MCF 10A (cell line): ENCODE measurements at places on chromosomes 7 and 10. TPM values are rescaled to one million over a fixed set of nuclear protein-coding genes. Genes with fewer than 3 reads are reported as not detected.

Gene ANXA8
- total RNA-seq: 47.3 and 103 TPM in 2 replicates

Gene TAS2R38
- not detected in 2 replicates for total RNA-seq

Gene SPDYE5
- total RNA-seq: 0.12 and 0.16 TPM in 2 replicates

Gene SLC13A4
- not detected in 2 replicates for total RNA-seq

Gene OR6B1
- total RNA-seq: not detected in 2 replicates

Gene BTBD16
- 0.16 TPM in 1 of 2 replicates, not detected in the other for total RNA-seq

DNA sequence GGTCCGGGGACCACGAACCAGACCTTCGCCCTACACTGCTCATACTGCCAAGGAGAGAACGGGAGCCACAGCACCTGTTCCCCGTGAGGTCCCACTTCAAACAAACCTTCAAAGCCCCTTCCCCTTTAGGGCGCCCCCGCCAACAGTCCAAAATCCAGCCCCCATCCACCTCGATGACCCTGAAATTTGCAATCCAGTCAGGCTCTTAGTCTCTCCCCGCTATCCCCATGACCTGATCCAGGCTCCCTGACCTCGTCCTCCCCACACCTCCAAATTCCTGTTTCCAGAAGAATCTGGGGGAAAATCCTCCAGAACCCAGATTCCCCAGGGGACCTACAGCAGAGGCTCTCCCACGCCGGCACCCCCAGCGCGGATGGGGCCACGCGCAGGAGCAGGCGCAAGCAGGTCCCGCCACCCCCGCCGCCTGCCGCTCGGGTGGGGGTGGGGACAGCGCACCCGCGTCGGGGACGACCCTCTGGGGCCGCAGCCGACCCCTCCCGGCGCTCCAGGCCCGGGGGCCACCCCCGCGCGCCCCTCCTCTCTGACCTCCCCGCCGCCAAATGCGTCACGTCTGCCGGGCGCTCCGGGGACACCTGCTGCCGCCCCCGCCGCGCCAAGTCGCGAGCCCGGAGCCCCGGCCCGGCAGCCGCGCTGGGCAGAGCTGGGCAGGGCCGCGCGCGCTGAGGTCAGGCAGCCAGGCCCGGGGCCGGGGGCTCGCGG lies 753 bp downstream of the CAMK2B start:
- peaks cover 42% of the 10 kb centered on the region for H3K27me3 ChIP-seq
- H3K27ac ChIP-seq: no peak overlapping the region
- peak overlapping the region; percentile 36 for H3K4me3 ChIP-seq

GRCh38 chr10:75263806-75264205 lies 28.0 kb upstream of the COMTD1 start:
- H3K4me3 ChIP-seq: no peak overlapping the region

GRCh38 chr10:12785415-12785831 lies 216.1 kb downstream of the CCDC3 start:
- no peak overlapping the region for H3K4me3 ChIP-seq
- H3K4me1 ChIP-seq: no peaks in the 10 kb centered on the region
- no peaks in the 10 kb centered on the region for H3K36me3 ChIP-seq
- DNase-seq: no peak

DNA sequence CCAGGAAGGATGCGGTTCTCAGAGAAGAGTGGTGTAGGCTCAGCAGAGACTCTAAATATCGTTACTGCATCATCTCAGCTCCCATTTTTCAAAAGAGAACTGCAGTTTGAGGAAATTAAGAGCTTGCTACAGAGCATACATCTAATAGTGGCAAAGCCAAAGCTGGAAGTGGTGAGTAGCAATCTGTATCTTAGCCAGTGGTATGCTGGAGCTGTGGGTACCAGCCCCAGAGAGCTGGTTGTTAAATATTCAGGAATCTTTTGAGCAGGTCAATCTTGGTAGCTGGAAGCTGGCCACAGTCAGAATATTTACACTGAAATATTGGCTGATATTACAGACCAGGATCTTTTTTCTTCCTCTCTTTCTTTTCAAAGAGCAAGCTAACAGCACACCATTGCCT lies 88.4 kb upstream of the STEAP1B start:
- H3K4me3 ChIP-seq: no peak overlapping the region
- H3K36me3 ChIP-seq: no peaks in the 10 kb centered on the region
- DNase-seq: no peak
- H3K27ac ChIP-seq: no peak overlapping the region
- peaks cover 54% of the 10 kb centered on the region for H3K4me1 ChIP-seq
- H3K27me3 ChIP-seq: no peaks in the 10 kb centered on the region

GRCh38 chr7:122302761-122303530 lies 1.6 kb downstream of the FEZF1 start:
- no peak for DNase-seq
- H3K4me3 ChIP-seq: no peak overlapping the region
- no peaks in the 10 kb centered on the region for H3K36me3 ChIP-seq
- H3K27ac ChIP-seq: no peak overlapping the region

DNA sequence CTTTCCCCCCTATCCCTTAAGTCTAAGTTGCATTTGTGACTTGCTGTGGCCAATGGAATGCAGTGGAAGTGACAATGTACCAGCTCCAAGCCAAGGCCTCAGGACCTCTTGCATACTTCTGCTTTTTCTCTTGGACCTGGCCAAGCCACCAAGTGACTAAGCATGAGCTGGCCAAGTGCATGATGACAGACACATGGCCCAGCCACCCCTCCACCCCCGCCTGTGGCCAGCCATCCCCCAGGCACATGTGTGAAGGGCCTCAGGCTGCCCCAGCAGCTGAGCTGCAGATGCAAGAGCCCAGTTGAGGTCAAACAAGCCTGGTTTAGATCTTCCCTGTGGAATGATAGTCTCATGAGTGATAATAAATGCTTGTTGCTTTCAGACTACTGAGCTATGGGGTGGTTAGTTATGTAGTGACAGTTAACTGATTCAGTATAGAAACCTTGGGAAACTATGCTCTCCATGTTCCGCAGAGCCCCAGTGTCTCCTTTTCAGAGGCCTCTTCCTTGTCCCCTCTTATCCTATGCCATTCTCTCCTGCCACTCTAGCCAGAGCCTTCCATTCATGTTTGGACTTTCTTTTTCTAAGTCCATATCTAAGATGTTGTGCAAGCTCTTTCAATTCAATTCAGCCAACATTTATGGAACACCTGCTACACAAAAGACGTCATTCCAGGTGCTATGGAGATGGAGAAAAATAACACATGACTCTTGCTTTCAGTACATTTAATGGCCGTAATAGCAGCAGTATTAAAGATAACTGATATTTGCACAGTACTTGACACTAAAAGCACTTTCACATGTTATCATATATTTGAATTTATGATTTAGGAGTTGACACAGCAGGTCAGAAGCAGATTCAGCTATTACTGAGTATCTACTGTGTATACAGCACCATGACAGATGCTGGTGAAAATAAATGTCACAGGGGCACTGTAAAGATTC lies 55.5 kb upstream of the LOXL4 start:
- no peak overlapping the region for H3K27ac ChIP-seq
- no peaks in the 10 kb centered on the region for H3K27me3 ChIP-seq
- H3K4me1 ChIP-seq: peaks cover 12% of the 10 kb centered on the region
- DNase-seq: peak; percentile 61
- H3K36me3 ChIP-seq: no peaks in the 10 kb centered on the region

DNA sequence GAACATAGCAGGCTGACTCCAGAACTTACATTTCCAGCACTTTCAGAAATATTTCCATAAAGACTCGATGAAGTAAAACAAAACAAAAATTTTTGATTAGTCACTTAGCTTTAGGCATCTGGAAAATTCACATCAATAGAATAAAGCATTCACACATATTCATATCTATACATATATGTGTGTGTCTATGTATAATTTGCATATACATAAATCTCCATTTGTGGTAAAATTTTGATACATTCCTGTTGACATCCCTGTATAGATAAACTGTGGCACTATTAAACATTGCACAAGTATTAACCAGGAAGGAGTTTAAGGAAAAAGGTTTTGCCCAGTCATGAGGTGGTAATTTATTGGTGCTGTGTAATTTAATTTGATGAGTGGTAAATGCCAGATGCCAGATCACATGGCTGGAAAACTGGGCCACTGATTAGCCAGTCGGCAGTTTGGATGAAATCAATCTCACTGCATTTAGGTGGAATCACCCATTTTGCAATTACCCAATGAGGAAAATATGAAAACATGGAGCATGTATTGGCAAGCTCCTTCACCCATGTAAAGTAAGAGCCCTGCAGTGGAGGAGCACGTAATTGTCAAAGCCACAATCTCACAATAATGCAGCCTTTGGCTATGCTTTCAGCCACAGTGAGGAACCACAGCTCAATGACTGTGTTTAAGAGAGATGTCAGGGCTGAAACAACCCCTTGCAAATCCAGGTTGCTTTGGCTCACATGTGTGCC lies 294.6 kb downstream of the RNLS start:
- no peaks in the 10 kb centered on the region for H3K36me3 ChIP-seq
- H3K27ac ChIP-seq: no peak overlapping the region
- H3K27me3 ChIP-seq: no peaks in the 10 kb centered on the region
- DNase-seq: no peak
- H3K4me1 ChIP-seq: no peaks in the 10 kb centered on the region

GRCh38 chr7:102395592-102395872 lies 631 bp upstream of the PRKRIP1 start:
- H3K4me1 ChIP-seq: peaks cover 9% of the 10 kb centered on the region
- no peaks in the 10 kb centered on the region for H3K27me3 ChIP-seq
- H3K4me3 ChIP-seq: peak overlapping the region; percentile 98
- peak overlapping the region; percentile 98 for H3K27ac ChIP-seq

- H3K36me3 ChIP-seq: no peaks in the 10 kb centered on the region
- no peak for DNase-seq
- no peak overlapping the region for H3K27ac ChIP-seq
- no peak overlapping the region for H3K4me3 ChIP-seq
- no peaks in the 10 kb centered on the region for H3K27me3 ChIP-seq
- no peaks in the 10 kb centered on the region for H3K4me1 ChIP-seq
These were observed 102.1 kb downstream of the AUTS2 start for GRCh38 chr7:69700331-69700730.

- no peak for DNase-seq
- H3K27ac ChIP-seq: no peak overlapping the region
- no peaks in the 10 kb centered on the region for H3K36me3 ChIP-seq
- no peaks in the 10 kb centered on the region for H3K4me1 ChIP-seq
- no peak overlapping the region for H3K4me3 ChIP-seq
These were observed 45.4 kb upstream of the COL13A1 start for GRCh38 chr10:69756279-69756678.

GRCh38 chr7:74183653-74184450 lies 9.7 kb downstream of the EIF4H start:
- peak; percentile 46 for DNase-seq
- peak overlapping the region; percentile 4 for H3K4me3 ChIP-seq
- H3K27ac ChIP-seq: no peak overlapping the region

GRCh38 chr10:43282881-43283280 lies 16.0 kb upstream of the RASGEF1A start:
- peak; percentile 33 for DNase-seq
- H3K27me3 ChIP-seq: peaks cover 23% of the 10 kb centered on the region
- no peak overlapping the region for H3K4me3 ChIP-seq
- no peak overlapping the region for H3K27ac ChIP-seq
- peaks cover 12% of the 10 kb centered on the region for H3K4me1 ChIP-seq

GRCh38 chr7:5472432-5473315 lies 49.0 kb upstream of the TNRC18 start:
- no peak for DNase-seq
- no peaks in the 10 kb centered on the region for H3K27me3 ChIP-seq

DNA sequence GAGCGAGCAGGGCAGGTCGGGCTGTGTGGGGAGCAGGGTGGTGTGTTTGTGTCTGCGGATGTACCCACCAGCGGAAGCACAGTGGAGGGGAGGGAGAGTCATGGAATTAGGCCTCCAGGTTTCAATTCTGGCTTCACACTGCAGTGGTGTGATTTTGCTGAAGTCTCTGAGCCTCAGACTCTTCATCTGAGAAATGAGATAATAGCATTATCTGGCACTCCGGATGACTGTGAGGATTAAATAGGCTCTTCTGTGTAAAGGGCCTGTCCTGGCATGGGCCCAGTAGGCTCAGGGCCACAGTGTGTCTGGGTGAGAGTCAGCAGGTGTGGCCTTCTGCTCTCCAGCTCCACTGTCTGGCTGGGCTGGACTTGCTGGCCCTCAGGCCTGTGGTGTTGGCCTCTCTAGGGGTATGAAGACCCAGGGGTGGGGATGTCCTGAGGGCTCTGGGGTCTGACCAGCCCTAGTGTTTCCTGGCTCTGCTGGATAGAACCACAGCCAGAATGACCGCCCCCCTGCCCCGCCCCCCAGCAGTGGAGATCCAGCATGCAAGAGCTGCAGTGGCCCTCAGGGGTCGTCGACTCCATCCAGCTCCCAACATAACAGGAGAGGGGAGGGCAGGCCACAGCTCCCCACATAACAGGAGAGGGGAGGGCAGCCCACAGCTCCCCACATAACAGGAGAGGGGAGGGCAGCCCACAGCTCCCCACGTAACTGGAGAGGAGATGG lies 178.6 kb downstream of the RPS24 start:
- DNase-seq: peak; percentile 14
- H3K27me3 ChIP-seq: peaks cover 40% of the 10 kb centered on the region
- no peak overlapping the region for H3K4me3 ChIP-seq
- no peaks in the 10 kb centered on the region for H3K36me3 ChIP-seq
- H3K27ac ChIP-seq: peak overlapping the region; percentile 64
- peaks cover 10% of the 10 kb centered on the region for H3K4me1 ChIP-seq

DNA sequence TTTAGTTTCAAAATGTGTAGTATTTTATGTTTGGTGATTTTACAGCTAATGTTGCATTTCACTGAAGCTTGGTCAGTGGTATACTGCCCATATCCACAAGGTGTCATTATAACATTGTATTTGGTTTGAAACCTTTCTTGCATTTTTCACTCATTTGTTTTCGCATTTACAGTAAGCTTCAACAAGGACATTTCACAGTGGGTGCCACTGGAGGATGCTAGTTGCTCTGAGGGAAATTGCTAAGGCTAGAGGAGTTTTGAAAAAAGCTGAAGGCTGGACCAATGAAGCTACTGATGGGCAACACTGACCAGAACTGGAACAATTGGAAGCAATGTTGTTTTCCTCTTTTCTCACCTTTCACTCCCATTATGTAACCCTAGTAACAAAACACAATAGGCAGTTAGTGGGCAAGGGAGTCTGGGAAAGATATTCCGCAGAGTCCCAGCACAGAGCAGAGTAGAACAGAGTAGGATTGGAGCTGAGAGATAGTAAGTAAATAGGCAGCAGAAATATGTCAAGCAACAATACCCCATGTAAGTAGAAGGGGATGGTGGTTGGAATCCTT lies 23.6 kb upstream of the SRI start:
- no peak overlapping the region for H3K27ac ChIP-seq
- no peaks in the 10 kb centered on the region for H3K36me3 ChIP-seq
- peak; percentile 57 for DNase-seq
- H3K4me3 ChIP-seq: no peak overlapping the region
- no peaks in the 10 kb centered on the region for H3K27me3 ChIP-seq
- H3K4me1 ChIP-seq: no peaks in the 10 kb centered on the region

- no peaks in the 10 kb centered on the region for H3K4me1 ChIP-seq
- H3K27me3 ChIP-seq: peaks cover 19% of the 10 kb centered on the region
- H3K27ac ChIP-seq: no peak overlapping the region
- DNase-seq: no peak
- H3K4me3 ChIP-seq: no peak overlapping the region
These were observed 90.7 kb downstream of the UNCX start for GRCh38 chr7:1323178-1324027.

GRCh38 chr7:44958645-44959344 lies 20.0 kb downstream of the MYO1G start:
- peaks cover 18% of the 10 kb centered on the region for H3K4me1 ChIP-seq
- no peaks in the 10 kb centered on the region for H3K36me3 ChIP-seq
- H3K27ac ChIP-seq: no peak overlapping the region
- no peaks in the 10 kb centered on the region for H3K27me3 ChIP-seq
- H3K4me3 ChIP-seq: no peak overlapping the region

GRCh38 chr7:43799605-43800004 lies 41.1 kb downstream of the BLVRA start:
- no peaks in the 10 kb centered on the region for H3K27me3 ChIP-seq
- H3K27ac ChIP-seq: peak overlapping the region; percentile 76
- no peak overlapping the region for H3K4me3 ChIP-seq
- DNase-seq: peak; percentile 54
- H3K36me3 ChIP-seq: peaks cover 64% of the 10 kb centered on the region
- no peaks in the 10 kb centered on the region for H3K4me1 ChIP-seq
